WTC11 (cell line): ENCODE measurements at places on chromosomes 7 and 10. TPM values are rescaled to one million over a fixed set of nuclear protein-coding genes. Genes with fewer than 3 reads are reported as not detected.

- peaks cover 4% of the 10 kb centered on the region; the same call in 1 of the 2 replicates for H3K27me3 ChIP-seq
- DNase-seq: no peak
- no peaks in the 10 kb centered on the region for H3K36me3 ChIP-seq
- H3K4me3 ChIP-seq: no peak overlapping the region
- no peaks in the 10 kb centered on the region for H3K4me1 ChIP-seq
These were observed 144.1 kb upstream of the FAM171A1 start for GRCh38 chr10:15515202-15515601.

- no peak overlapping the region for H3K4me3 ChIP-seq
- H3K27ac ChIP-seq: no peak overlapping the region
- H3K4me1 ChIP-seq: no peaks in the 10 kb centered on the region
- DNase-seq: no peak
- no peaks in the 10 kb centered on the region for H3K36me3 ChIP-seq
These were observed 108.8 kb downstream of the SPAG6 start for GRCh38 chr10:22453948-22454591.

DNA sequence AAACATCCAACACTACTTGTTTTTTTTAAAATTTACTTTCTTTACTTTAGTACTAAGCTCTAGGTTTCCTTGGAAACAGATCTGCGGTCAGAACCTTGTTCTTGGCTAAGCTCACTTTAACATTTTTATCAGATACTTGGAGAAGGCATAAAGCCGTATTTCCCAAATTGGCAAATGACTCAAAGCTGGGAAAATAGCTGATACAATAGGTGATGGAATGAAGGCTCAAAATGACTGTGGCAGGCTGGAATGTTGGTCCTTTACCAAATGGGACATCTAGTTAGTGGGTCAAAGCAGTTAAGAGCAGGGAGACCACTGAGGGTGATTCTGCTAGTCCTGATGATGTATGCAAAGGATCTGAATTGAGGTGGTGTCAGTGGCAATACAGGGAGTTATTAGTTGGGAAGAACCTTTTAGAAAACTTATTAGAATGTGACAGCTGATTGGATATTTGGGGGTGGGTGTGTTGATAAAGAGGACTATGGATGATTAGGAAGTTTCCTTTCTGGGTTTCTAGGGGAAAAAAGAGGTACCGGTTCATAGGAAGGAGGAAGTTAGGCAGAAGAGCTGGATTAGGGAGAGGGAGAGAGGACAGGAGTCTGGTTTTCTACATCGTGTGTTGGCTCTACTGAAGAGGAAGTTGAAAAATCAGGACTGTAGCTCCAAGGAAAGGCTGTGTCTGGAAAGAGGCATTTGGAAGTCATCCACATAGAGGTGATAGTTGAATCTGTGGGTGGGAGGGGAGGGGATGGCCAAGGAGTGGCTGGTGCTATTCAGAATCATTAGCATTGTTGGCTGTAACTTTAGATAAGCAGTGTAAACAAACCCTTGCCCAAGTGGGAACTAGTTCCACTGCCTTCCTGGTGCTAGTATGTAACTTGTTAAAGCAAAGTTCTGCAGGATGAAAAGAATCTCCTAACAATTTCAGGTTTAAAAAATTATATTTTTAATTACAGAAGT lies 13.1 kb downstream of the PLCE1 start:
- H3K36me3 ChIP-seq: 0 out of 2 replicates have a peak, but pooled peaks cover 5% of the 10 kb centered on the region
- peaks cover 3% of the 10 kb centered on the region; the same call in 1 of the 2 replicates for H3K27me3 ChIP-seq
- no peak overlapping the region for H3K27ac ChIP-seq
- H3K4me1 ChIP-seq: peaks cover 6% of the 10 kb centered on the region
- H3K4me3 ChIP-seq: no peak overlapping the region
- DNase-seq: no peak

GRCh38 chr10:49609006-49609282 lies 1.2 kb upstream of the SLC18A3 start:
- DNase-seq: peak; percentile 42
- H3K27ac ChIP-seq: no peak overlapping the region
- peaks cover 6% of the 10 kb centered on the region; the same call in 1 of the 2 replicates for H3K36me3 ChIP-seq
- peaks cover 43% of the 10 kb centered on the region for H3K4me1 ChIP-seq
- peaks cover 98% of the 10 kb centered on the region for H3K27me3 ChIP-seq
- peak overlapping the region; percentile 70 for H3K4me3 ChIP-seq

DNA sequence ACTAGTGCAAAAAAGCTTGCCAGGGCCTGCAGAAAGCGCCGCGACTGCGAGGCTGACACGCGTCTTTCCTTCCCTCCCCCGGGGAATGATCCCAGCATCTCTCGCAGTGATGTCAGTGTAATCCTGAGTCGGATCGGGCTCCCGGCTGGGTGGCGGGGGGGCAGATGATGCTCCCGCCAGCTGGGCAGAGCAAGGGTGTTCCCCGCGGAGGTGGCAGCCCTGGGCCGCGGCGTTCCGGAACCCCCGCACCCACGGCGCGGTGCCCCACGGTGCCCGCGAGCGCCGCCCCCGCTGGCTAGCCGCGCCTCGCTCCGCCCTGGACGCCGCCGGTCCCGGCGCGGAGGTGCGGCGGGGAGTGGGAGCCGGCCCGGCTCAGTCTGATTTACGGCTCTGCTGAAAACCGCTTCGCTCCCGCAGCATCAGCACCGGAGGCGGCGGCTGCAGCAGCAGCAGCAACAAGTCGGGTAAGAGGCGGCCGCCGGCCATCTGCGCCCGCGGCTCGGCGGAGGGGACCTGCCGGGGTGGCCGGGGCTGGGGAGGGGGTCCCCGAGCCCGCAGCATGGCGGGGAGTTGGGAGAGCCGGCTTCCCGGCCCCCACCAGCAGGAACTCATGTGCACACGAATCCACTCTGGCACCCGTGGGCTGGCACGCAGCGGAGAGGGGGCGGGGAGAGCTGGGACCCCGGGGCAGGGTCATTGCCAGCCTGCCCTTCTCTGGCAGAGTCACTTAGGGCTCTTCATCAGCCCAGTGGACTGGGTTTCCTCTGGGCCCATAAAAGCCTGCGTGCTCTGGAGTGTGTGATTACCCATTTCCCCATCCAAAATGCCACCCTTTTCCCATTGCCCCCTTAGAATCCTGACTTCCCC lies at the start of gene ZNF365:
ZNF365 (plus strand) TSS at position 375 of the 867 bp plus-strand sequence. CDS start 1,825 bp downstream, outside the sequence.
- peak; percentile 64 for DNase-seq
- no peak within 1 kb of the TSS for H3K27ac ChIP-seq

DNA sequence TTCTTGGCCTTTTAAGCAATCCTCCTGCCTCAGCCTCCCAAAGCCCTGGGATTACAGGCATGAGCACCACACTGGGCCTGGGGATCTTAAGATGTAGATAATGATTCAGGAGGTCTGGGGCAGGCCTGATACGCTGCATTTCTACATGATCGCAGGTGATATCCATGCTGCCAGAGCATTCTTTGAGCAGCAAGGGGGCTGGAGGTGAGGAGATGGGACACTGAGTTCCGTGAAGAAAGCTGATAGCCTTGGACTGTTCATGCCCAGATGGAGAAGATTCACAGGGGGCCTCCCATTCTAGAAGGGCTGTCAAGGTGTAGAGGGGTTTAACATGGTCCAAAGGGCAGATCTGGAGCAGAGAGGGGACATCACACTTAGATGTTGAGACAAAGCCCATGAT lies 480.3 kb downstream of the RPS24 start:
- no peaks in the 10 kb centered on the region for H3K4me1 ChIP-seq
- H3K27ac ChIP-seq: no peak overlapping the region
- H3K4me3 ChIP-seq: no peak overlapping the region

GRCh38 chr10:11678074-11678793 lies 63.9 kb upstream of the ECHDC3 start:
- H3K36me3 ChIP-seq: no peaks in the 10 kb centered on the region
- H3K4me3 ChIP-seq: no peak overlapping the region

DNA sequence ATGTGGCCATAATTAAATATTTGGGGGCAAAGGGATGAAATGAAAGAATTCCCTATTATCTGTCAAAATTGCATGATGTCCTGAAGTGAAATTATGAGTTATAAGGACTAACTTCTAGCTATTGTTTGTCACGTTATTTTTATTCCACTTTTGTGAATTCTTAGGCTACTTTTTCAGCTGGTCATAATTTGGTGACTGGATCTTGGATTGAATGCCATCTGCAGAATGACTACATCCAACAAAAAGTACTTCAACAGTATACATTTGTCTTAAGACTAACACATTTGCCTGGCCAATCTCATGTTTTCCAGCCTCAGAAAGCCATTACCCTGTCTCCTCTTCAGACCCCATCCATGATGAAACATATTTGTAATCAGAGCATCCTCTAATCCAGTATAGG lies 48.1 kb upstream of the WNT16 start:
- H3K4me1 ChIP-seq: peaks cover 19% of the 10 kb centered on the region
- DNase-seq: no peak
- peaks cover 20% of the 10 kb centered on the region for H3K36me3 ChIP-seq
- H3K27me3 ChIP-seq: peaks cover 5% of the 10 kb centered on the region
- H3K27ac ChIP-seq: no peak overlapping the region

- H3K4me1 ChIP-seq: peaks cover 18% of the 10 kb centered on the region
- no peak overlapping the region for H3K4me3 ChIP-seq
- H3K27ac ChIP-seq: no peak overlapping the region
- DNase-seq: no peak
- H3K36me3 ChIP-seq: peaks cover 7% of the 10 kb centered on the region
These were observed 17.0 kb downstream of the ITIH5 start for GRCh38 chr10:7649673-7650300.

DNA sequence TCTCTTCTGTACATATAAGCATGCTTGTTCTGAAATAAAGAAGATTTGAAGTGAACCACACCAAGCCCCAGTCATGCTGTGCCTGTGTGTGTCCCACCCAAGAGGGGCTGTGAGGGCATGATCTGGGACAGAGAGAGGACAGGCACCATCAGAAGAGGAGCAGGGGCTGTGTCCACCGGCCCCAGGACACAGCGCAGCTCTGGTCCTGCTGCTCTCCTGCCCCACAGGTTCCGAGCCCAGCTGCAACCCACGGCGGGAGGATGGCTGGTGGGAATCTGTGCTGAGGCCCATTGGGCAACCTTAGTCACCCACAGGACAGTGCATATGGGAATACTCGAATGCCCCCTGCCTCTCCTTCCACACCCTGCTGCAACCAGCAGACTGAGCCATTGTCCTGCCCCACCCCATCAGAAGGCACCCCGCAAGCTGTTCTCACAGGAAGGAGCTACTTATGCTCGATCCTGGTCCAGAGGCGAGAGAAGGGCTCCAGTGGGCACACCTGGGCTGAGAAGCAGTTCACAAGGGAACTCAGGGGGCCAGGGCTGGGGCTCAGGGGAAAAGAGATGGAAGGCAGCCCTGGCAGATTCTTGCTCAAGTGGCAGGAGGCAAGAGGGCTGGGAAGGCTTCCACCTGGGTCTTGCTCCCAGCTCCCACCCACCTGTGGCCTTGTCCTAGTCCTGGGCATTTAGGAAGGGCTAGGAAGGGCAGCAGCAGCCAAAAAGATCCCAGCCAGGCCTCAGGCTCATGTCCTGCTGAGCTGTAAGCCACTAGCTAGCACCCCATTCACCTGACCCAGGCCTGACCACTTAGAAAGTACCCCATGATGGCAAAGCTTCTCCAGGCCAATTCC lies 31.9 kb downstream of the LDB3 start:
- H3K27me3 ChIP-seq: no peaks in the 10 kb centered on the region; the same call in 1 of the 2 replicates
- H3K4me3 ChIP-seq: no peak overlapping the region
- H3K27ac ChIP-seq: no peak overlapping the region

GRCh38 chr7:29447828-29448227 lies 115.8 kb upstream of the PRR15 start:
- H3K36me3 ChIP-seq: no peaks in the 10 kb centered on the region

DNA sequence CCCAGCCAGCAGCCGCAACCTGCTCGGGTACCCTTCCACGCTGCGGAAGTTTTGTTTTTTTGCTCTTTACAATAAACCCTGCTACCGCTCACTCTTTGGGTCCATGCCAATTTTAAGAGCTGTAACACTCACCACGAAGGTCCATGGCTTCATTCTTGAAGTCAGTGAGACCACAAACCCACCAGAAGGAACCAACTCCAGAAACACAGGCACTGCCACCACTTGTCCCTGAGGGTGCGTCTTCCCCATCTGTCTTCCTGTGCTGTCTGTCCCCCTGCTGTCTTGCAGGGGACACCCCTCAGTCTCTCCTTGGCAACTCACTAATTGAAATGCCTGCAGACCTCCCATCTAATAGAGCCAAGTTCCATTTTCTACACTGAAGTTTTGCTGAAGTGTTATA lies 48.5 kb upstream of the RSU1 start:
- H3K4me3 ChIP-seq: no peak overlapping the region
- DNase-seq: no peak
- H3K27me3 ChIP-seq: no peaks in the 10 kb centered on the region
- peaks cover 40% of the 10 kb centered on the region for H3K4me1 ChIP-seq
- no peak overlapping the region for H3K27ac ChIP-seq
- H3K36me3 ChIP-seq: no peaks in the 10 kb centered on the region; the same call in 1 of the 2 replicates

DNA sequence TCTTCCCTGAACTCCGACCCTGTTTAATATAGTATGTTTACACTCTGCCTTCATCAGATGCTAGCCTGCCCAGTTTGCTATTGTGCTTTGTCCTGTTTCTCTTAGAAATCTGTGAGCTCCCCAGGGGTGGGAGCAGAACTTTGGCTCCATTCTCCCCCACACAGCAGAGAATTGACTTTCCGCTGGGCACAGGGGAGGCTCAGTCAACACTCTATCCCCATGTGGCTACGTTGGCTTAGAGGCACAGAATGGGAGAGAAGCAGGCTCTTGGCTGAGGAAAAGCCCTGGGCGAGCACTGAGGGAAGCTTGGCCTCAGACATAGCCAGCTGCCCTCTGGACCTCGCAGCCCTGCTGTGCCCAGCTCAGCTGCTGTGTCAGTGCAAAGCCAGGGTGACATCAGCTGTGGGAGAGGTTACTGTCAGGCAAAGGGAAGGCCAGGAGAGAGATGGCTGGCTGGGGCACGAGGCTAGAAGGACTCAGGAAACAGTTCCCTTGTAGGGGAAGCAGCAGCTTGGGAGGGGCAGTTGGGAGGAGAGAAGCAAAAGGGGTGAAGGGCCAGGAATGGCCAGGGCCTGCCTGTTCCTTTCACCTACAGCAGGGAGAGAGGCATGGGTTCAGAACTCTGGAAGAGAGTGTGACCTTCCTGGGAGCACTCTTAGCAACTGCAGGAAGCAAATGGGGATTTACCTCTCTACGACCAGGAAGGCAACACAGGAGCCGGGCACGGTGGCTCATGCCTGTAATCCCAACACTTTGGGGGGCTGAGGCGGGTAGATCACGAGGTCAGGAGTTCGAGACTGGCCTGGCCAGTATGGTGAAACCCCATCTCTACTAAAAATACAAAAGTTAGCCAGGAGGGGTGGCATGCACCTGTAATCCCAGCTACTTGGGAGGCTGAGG lies 5.8 kb upstream of the SCD start:
- no peak overlapping the region for H3K4me3 ChIP-seq
- H3K27ac ChIP-seq: peak overlapping the region; percentile 70
- H3K36me3 ChIP-seq: no peaks in the 10 kb centered on the region
- H3K27me3 ChIP-seq: no peaks in the 10 kb centered on the region; the same call in 1 of the 2 replicates

Gene OGDHL
- 35.1 to 42.0 TPM (median 36.5 TPM) in 3 replicates for total RNA-seq

Gene FAM237B
- total RNA-seq: not detected in 3 replicates

Gene TNPO3
- total RNA-seq: 87.0 to 91.7 TPM (median 89.1 TPM) in 3 replicates

Gene AGBL3
- 1.6 to 2.1 TPM (median 2.0 TPM) in 3 replicates for total RNA-seq

Gene SPDYE16
- total RNA-seq: not detected in 3 replicates

Gene SORBS1
- 33.8 to 39.9 TPM (median 34.3 TPM) in 3 replicates for total RNA-seq

Gene GHRHR
- 4.0 to 6.6 TPM (median 5.0 TPM) in 3 replicates for total RNA-seq

Gene ACSM6
- total RNA-seq: 0.11 to 0.14 TPM in 2 of 3 replicates, not detected in the other

Gene PRKG1
- total RNA-seq: 15.6 to 16.5 TPM (median 15.7 TPM) in 3 replicates
